GM23338 (cell line): ENCODE measurements at places on chromosomes 1 and 21. TPM values are rescaled to one million over a fixed set of nuclear protein-coding genes. Genes with fewer than 3 reads are reported as not detected.
A peak's percentile ranks its signal among the peaks of the same experiment; 100 is the strongest.

DNA sequence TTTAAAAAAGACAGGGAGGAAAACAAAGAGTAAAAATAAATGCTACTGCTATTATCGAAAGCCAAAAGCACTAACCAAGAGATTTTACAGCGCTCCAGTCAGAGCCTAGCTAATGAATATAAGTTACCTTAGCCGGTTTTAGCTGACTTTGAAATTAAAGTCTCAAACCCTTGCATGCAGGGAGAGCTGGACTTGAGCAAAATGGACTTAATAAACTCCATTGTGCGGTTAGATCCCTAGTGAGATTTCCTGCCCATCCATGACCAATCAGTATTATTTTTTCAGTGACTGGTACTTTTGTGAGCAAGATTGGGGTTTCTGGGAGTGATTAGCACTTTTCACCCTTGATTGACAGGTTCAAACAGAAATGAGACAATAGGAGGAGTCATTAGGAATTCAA lies 333.4 kb upstream of the ADGRL2 start:
- peaks cover 17% of the 10 kb centered on the region for H3K4me1 ChIP-seq
- H3K27ac ChIP-seq = no peak overlapping the region
- DNase-seq = no peak
- H3K27me3 ChIP-seq = no peaks in the 10 kb centered on the region

DNA sequence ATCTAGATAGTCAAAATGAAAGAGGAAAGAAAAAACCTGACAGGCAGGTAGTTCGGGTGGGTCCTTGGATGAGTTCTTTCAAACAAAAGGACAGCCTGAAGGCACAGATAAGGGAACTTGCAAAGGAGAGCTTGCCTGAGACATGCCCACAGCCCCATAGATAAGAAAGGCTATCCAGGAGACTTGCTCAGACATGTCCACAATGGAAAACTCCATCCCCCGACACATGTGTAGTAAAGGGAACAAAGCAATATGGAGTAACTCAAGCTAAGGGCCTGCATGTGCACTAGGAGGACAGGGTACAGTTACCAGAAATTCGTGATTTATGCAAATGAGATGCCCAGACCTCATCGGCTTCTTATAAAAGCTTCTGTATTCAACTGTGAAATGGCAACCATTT lies 281.5 kb downstream of the NEGR1 start:
- H3K4me1 ChIP-seq = peaks cover 28% of the 10 kb centered on the region
- H3K36me3 ChIP-seq = no peaks in the 10 kb centered on the region
- peak; percentile 52 for DNase-seq
- no peaks in the 10 kb centered on the region for H3K27me3 ChIP-seq
- peak overlapping the region; percentile 40; the same call in 1 of the 2 replicates for H3K27ac ChIP-seq
- no peak overlapping the region for H3K4me3 ChIP-seq

CNIH3 gene
- 5.1 and 5.9 TPM in 2 replicates for total RNA-seq

DNA sequence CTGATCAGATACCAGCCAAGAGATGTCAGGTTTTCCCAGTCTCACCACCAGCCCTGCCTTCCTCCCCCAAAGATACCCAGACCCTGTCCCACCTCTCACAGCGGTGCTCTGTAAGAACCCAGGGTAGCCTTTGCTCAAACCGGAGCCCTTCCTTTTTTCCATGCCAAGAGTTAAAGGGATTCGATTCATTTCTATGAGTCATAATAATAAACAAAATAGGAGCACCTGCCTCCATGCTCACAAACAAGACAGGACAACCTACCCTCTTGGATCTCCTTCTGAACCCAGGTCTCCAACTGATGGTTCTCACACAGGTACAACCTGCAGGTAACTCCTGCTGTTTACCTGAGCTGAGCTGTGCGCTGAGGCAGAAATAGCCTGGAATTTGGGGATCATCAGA lies 5.9 kb upstream of the ATP1A2 start:
- no peak overlapping the region for H3K27ac ChIP-seq
- no peak overlapping the region for H3K4me3 ChIP-seq
- DNase-seq = no peak
- H3K36me3 ChIP-seq = no peaks in the 10 kb centered on the region
- H3K4me1 ChIP-seq = peaks cover 29% of the 10 kb centered on the region
- H3K27me3 ChIP-seq = no peaks in the 10 kb centered on the region

TRMT1L gene
- 30.0 and 30.8 TPM in 2 replicates for total RNA-seq

GRCh38 chr1:164777518-164777917 lies 218.5 kb downstream of the PBX1 start:
- H3K27me3 ChIP-seq = no peaks in the 10 kb centered on the region
- DNase-seq = no peak
- peaks cover 43% of the 10 kb centered on the region for H3K4me1 ChIP-seq
- no peaks in the 10 kb centered on the region for H3K36me3 ChIP-seq
- H3K4me3 ChIP-seq = no peak overlapping the region
- no peak overlapping the region for H3K27ac ChIP-seq

DNA sequence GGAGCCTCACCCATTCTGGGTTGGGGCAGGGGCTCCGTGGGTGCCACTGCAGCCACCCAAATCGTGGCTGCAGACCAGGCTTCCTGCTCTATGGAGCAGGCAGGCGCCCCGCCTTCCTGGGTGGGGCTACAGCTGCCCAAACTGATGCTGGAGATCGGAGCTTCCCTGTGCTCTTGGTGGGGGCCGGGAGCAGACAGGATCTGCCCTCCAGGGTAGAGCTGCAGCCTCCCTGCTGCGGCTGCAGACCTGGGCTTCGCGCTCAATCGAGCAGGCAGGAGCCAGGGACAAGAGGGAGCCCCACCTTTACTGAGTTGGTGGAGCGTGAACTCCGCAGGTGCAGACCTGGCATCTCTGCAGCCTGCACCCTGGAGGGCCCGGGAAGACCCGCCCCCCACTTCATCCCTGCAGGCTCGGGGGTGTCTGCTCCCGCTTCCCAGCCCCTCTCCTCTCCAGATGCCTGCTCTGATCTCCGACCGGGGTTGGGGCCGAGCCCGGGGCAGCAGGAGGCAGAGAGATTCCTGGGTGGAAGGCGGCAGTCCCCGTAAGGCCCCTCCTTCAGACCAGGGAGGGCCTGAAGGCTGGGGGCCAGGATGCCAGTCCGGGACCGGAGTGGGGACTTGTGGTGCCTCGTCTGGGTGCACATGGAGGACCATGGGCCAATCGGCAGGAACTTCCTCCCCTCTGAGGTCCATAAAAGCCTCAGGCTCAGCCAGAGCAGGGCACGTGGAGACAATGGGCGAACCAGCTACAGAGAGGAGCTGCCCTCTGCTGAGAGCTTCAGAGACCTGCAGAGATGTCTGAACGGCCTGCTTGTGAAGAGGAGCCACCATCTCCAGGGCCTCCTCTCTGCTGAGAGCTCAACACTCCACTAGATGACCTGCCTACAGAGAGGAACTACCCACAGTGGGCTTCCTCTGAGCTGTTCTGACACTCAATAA lies 359.3 kb downstream of the SMYD3 start:
- DNase-seq = no peak
- no peak overlapping the region for H3K4me3 ChIP-seq
- H3K27me3 ChIP-seq = no peaks in the 10 kb centered on the region
- H3K36me3 ChIP-seq = no peaks in the 10 kb centered on the region

TPTE gene
- total RNA-seq = not detected in 2 replicates

- H3K4me1 ChIP-seq = peaks cover 4% of the 10 kb centered on the region; the same call in 1 of the 2 replicates
- no peaks in the 10 kb centered on the region for H3K36me3 ChIP-seq
- H3K27ac ChIP-seq = no peak overlapping the region
- no peaks in the 10 kb centered on the region for H3K27me3 ChIP-seq
- no peak overlapping the region for H3K4me3 ChIP-seq
Observed at GRCh38 chr21:25350056-25350455, 257.2 kb downstream of the MRPL39 start.

- H3K27me3 ChIP-seq = no peaks in the 10 kb centered on the region
- H3K27ac ChIP-seq = no peak overlapping the region
- DNase-seq = no peak
- peaks cover 13% of the 10 kb centered on the region for H3K4me1 ChIP-seq
- no peaks in the 10 kb centered on the region for H3K36me3 ChIP-seq
Observed at GRCh38 chr1:116654351-116654750, 13.2 kb downstream of the IGSF3 start.

DNA sequence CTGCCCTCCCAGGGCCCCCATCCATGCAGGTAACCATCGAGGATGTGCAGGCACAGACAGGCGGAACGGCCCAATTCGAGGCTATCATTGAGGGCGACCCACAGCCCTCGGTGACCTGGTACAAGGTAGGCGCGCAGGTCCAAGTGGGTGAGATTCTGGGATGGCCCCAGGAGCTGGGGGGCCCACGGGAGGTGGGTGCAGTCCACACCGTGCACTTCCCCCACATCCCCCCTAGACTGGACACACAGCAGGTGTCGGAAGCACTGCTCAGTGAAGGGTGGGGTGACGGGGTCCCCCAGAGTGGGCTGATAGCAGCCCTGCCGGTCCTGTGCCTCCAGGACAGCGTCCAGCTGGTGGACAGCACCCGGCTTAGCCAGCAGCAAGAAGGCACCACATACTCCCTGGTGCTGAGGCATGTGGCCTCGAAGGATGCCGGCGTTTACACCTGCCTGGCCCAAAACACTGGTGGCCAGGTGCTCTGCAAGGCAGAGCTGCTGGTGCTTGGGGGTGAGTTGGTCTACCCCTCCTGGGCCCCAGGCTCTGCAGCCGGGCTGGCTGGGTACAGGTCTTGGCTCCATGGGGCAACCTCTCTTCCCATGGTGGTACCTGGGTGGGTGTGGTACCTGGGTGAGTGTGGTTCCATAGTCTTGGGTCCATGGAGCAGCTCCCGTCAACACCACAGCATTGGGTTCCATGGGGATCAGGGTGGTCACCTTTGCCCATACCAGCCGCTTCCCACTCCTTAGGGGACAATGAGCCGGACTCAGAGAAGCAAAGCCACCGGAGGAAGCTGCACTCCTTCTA lies 40.4 kb downstream of the TRIM11 start:
- H3K27me3 ChIP-seq = no peaks in the 10 kb centered on the region
- H3K36me3 ChIP-seq = no peaks in the 10 kb centered on the region
- H3K4me3 ChIP-seq = no peak overlapping the region
- no peak overlapping the region for H3K27ac ChIP-seq

- H3K27me3 ChIP-seq = no peaks in the 10 kb centered on the region
- H3K4me1 ChIP-seq = peaks cover 27% of the 10 kb centered on the region
- no peak for DNase-seq
- H3K4me3 ChIP-seq = no peak overlapping the region
- H3K27ac ChIP-seq = no peak overlapping the region
Observed at GRCh38 chr1:55716610-55717009, 501.4 kb upstream of the USP24 start.

IGSF3 gene
- total RNA-seq = 32.9 and 37.8 TPM in 2 replicates

- DNase-seq = peak; percentile 84
- H3K27me3 ChIP-seq = no peaks in the 10 kb centered on the region
- peaks cover 18% of the 10 kb centered on the region for H3K4me1 ChIP-seq
- no peak overlapping the region for H3K4me3 ChIP-seq
Observed at GRCh38 chr1:27097484-27097917, 57.4 kb downstream of the SLC9A1 start.

GRCh38 chr1:168688644-168689326 lies 40.2 kb downstream of the DPT start:
- H3K4me1 ChIP-seq = no peaks in the 10 kb centered on the region
- no peak overlapping the region for H3K4me3 ChIP-seq
- H3K36me3 ChIP-seq = no peaks in the 10 kb centered on the region
- DNase-seq = no peak

- no peaks in the 10 kb centered on the region for H3K4me1 ChIP-seq
- H3K27me3 ChIP-seq = no peaks in the 10 kb centered on the region
- no peak overlapping the region for H3K4me3 ChIP-seq
- no peak overlapping the region for H3K27ac ChIP-seq
- DNase-seq = no peak
Observed at GRCh38 chr1:4702932-4703331, 48.5 kb downstream of the AJAP1 start.

ARHGEF16 gene
- 19.1 and 29.3 TPM in 2 replicates for total RNA-seq

- no peaks in the 10 kb centered on the region for H3K4me1 ChIP-seq
- H3K4me3 ChIP-seq = no peak overlapping the region
- no peaks in the 10 kb centered on the region for H3K27me3 ChIP-seq
- DNase-seq = no peak
Observed at GRCh38 chr1:91958926-91959325, 9.7 kb downstream of the BRDT start.

DNA sequence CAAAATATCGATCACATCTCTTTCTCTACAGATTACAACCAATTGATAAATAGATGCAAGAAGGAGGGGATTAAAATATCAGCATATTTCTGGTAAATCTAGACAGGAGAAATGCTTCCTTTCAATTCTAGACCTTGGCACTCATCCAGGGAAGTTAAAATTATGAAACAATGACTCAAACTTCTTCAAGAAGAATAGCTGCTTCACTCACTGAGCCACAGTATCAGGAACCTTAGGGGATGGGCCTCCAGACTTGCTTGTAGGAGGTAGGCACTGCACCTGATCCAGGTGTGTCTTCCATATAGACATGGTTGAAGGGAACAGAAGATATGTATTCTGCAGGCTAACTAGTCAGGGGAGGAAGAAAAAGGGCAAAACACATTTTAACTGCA lies 9.8 kb downstream of the SLAMF7 start:
- H3K27me3 ChIP-seq = no peaks in the 10 kb centered on the region
- H3K27ac ChIP-seq = no peak overlapping the region

CFAP141 gene
- not detected in 2 replicates for total RNA-seq

GRCh38 chr1:175124861-175125260 lies 57.2 kb downstream of the TNN start:
- H3K4me1 ChIP-seq = peaks cover 5% of the 10 kb centered on the region; the same call in 1 of the 2 replicates
- H3K27ac ChIP-seq = no peak overlapping the region
- H3K36me3 ChIP-seq = no peaks in the 10 kb centered on the region
- no peak overlapping the region for H3K4me3 ChIP-seq
- H3K27me3 ChIP-seq = no peaks in the 10 kb centered on the region
- no peak for DNase-seq

- no peaks in the 10 kb centered on the region; the same call in 1 of the 2 replicates for H3K4me1 ChIP-seq
- H3K27me3 ChIP-seq = no peaks in the 10 kb centered on the region
- H3K27ac ChIP-seq = no peak overlapping the region
- no peak overlapping the region for H3K4me3 ChIP-seq
- H3K36me3 ChIP-seq = no peaks in the 10 kb centered on the region
Observed at GRCh38 chr1:10615932-10616671, 141.4 kb downstream of the PEX14 start.

PTPRC gene
- 0.10 TPM in 1 of 2 replicates, not detected in the other for total RNA-seq

DNA sequence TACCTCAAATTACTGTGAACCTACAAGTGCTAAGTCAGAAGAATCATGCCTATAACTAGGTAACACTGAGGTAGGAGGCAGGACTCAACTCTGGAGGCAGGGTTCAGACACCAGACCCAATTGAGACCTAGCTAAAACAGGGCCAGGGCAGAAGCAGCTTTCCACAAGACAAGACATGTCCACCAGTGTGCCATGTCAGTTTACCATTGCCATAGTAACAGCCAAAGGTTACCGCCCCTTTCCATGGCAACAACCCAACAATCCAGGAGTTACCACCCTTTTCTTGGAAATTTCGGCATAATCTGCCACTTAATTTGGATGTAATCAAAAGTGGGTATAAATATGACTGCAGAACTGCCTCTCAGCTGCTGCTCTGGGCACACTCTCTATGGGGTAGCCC lies 432.3 kb downstream of the DPYD start:
- no peaks in the 10 kb centered on the region for H3K4me1 ChIP-seq
- no peak for DNase-seq
- H3K4me3 ChIP-seq = no peak overlapping the region
- H3K27ac ChIP-seq = no peak overlapping the region

DNA sequence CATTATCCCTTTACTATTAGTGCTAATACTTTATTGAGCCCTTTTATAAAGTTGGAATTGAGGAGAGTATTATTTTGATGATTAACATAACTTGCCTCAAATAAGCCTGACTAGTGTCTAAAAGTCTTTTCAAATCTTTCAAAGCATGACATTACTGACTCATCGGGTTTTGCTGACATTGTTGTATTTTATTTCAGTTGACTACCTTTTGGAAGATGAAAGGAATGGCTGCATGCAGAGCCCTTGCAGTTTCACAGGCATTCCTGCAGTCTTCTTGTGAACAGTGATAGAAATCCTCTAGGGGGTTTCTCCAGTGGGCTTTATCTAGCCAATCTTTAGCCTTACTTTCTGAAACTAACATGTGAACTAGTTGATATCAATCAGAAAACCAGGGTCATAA lies 43.0 kb upstream of the TMEM61 start:
- H3K4me3 ChIP-seq = no peak overlapping the region
- peak; percentile 25 for DNase-seq
- H3K4me1 ChIP-seq = peaks cover 17% of the 10 kb centered on the region
- no peaks in the 10 kb centered on the region for H3K36me3 ChIP-seq
- no peak overlapping the region for H3K27ac ChIP-seq
- no peaks in the 10 kb centered on the region for H3K27me3 ChIP-seq
